ENCODE measurements at places on chromosomes 7 and 10.

DNA sequence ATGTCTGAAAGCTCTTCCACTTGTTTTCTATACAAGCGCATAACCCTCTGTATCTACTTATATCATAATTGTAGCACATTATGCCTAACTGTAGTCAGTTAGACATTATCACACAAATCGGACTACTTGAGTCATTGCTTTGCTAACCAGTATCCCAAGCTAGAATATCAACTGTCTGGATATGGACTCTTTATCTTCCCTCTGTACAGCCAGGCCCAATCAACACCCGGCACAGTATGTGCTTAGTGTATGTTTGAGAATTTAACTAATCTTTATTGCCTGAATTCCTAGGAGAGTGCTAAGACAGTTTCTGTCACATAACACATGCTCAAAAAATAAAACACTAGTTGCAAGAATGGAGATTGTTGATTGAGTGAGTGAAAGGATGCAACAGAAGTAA lies 211.2 kb downstream of the ARL4A start:
- no peak for DNase-seq

- DNase-seq = no peak
Observed at GRCh38 chr7:43010061-43010460, 77.9 kb downstream of the MRPL32 start.

GRCh38 chr7:23254051-23254681 lies 7.6 kb downstream of the GPNMB start:
- no peak for DNase-seq

GRCh38 chr7:36658335-36659171 lies 65.7 kb downstream of the AOAH start:
- DNase-seq = no peak

DNA sequence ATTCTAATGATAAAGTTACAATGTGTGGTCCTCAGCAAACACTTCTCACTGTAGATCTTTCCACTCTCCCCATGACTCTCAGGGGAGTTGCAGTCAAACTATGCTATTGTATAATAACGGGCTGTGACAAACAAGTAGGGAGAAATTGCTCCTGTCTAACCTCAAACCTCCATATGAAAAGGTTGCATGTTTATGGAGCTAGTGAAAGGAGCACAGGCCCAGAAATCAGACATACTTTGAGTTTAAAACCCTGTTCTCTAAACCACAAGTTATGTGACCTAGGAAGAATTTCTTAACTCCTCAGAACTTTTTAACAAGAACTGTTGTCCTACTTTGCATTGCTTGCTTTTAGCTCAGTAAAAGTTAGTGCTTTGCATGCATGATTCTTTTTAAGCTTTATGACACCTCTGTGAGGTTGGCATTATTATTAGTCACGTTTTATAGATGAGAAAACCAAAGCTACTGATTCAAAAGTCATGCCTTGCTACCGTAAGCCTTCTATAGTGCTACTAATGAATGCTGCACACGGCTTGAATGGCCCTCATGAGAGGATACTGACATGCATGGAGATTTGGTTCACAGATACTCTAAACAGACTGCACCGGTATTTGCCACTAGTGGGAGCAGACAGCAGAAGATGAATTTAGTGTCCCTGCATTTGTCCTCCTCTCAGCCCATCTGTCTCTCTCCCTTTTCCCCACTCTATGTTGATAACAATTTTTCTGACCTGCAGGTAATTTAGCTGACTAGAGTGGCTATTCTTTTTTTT lies 129.5 kb upstream of the PCGF5 start:
- DNase-seq = no peak

DNA sequence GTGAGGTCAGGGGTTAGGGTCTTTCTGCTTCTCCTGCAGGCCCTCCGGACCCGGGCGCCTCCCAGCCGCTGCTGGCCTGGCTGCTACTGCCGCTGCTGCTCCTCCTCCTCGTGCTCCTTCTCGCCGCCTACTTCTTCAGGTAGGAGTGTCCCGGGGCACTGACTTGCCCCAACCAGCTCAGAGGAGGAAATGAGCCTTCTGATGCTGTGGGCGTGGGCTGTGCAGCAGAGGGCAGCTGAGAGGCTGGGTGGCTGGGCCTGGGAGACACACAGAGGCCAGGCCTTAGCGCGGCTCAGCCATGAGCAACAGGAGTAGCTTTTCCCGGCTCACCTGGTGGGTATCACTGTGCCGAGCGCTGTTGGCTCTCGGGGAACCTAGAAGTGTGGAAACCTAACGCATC lies 78.9 kb downstream of the MKI67 start:
- peak; percentile 78 for DNase-seq

DNA sequence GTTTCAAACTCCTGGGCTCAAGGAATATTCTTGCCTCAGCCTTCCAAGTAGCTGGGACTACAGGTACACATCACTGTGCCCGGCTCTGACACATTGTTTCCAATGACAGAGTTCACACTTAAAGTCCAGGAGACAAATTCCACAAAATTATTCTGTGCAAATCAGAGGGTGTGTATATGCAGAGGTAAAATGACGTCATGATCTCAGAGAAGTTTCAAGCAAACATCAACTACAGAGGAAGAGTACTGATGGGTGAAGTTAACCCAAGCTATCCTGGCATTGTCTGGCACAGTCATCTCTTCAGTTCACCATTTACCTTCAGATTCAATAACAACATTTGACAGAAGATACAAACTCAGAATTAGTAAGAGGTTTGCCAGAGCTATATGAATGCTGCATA lies 388.9 kb downstream of the HPSE2 start:
- no peak for DNase-seq

DNA sequence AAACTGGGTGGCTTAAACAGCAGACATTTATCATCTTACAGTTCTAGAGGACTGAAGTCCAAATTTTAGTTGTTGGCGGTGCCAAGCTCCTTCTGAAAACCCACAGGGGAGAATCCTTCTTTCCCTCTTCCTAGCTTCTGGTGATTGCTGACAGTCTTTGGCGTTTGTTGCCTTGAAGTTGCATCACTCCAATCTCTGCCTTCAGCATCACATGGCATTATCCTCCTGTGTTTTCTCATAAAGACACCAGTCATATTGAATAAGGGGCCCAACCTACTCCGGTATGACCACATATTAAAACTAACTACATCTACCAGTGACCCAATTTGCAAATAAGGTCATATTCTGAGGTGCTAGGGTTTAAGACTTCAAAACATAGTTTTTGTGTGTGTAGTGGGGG lies 472.1 kb upstream of the IGFBP3 start:
- DNase-seq = no peak

DNA sequence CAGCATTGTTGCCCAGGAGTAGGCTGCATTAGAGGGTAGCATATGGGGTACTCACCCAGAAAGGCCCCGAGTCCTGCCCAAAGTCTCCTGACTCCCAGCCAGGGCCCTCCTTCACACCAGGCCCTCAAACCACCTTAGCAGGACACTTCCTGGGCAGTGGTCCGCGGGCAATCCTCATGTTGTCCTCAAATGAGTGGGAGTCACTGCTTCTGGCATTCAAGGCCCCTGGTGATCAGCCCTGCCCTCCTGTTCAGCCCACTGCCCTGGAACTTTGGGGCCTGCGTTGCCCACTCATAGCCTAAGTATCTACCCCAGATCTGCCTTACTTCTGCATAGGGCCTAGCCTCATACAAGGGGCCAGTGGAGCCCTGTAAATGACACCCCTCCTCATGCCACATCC lies 70.9 kb upstream of the PRLHR start:
- DNase-seq = no peak

DNA sequence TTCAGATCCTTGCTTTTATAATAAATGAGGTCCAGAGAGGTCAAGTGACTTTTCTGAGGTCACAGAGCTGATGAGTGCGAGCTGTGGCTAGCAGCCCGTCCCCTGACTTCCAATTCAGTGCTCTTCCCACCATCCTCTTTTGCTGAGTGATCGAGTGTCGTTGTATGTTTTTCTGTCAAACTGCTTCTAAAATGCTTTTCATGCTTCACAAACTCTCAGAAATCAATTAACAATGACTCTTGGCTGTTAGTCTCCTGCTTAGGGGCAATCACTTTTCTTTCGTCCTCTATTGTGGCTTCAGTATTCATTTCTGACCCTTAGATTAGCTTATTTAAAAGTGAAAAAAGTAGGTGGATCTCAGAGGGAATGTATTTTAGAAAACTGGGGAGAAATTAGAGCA lies 423.7 kb downstream of the DPP6 start:
- no peak for DNase-seq

- no peak for DNase-seq
Observed at GRCh38 chr7:131354390-131354789, 26.7 kb downstream of the MKLN1 start.

- peak; percentile 25 for DNase-seq
Observed at GRCh38 chr7:43584195-43584586, 1.3 kb downstream of the STK17A start.

DNA sequence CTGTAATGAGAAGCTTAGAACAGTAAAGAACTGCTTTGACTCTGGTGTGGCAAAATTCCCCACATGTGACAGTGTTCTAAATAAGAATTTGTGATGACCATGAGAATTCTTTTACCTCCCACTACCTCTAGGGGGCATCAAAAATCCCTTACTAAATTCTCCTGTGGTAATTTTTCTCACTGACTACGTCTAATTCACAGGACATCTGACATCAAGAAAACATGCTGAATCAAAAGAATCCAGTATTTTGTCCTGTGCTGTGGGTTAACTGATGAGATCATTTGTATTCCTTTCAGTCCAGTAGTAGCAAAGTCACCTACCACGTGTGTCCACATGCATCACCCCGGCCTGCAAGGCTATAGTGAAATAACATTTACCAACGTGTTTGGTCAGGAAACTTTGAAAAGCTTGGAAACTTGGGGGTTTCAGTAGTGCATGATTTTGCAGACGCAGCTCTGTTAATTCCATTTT lies 103.8 kb downstream of the ATE1 start:
- DNase-seq = no peak

DNA sequence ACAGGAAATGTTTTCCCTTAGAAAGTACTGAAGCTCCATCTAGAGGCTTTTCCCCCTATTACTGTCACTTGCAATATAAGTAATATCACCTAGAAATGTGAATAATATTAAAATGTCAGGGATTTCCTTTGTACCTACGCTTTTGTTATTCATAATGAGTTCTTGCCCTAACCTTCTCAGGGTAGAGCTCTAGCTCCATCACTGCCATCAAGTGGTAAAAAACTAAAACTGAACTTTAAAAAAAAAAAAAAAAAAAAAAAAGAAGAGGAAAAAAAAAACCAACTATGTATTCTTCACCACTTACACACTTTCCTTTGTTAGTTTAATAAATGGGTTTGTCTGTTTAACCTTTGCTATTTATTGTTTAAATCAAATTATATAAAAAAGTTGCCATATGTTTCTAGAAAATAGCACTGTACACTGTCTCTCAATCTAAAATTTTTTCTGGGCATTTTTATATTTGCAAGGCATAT lies 49.9 kb downstream of the DNAJC1 start:
- DNase-seq = no peak

DNA sequence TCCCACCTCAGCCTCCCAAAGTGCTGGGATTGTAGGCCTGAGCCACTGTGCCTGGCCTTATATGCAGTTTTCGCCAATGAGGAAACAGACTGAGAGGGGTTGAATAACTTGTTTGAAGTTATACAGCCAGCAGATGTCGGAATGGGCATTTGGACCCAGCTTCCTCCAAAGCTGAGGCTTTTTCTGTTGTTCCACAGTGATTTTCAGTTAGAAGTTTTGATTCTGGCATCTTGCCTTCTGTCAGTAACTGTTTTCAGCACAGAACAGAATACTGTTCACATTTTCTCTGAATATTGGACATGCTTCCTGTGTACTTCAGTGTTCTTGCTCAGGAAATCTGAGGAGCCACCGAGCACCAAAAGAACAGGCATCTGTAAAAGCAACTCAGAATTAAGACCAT lies 287.2 kb downstream of the CAMK1D start:
- DNase-seq = no peak

- no peak for DNase-seq
Observed at GRCh38 chr7:74027683-74028320, at the start of gene ELN. TSS of gene ELN (plus strand) at chr7:74028173. CDS start at chr7:74028188, 15 bp downstream.

DNA sequence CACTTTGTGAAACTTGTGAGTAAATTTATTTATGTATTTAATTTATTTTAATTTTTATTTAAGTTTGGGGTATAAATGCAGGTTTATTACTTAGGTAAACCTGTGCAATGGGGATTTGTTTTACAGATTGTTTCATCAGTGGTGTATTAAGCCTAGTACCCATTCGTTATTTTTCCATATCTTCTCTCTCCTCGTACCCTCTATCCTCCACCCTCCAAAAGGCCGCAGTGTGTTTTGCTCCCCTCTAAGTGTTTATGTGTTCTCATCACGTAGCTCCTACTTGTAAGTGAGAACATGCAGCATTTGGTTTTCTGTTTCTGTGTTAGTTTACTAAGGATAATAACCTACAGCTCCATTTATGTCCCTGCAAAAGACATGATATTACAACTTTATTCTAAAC lies 145.4 kb upstream of the SMIM30 start:
- DNase-seq = no peak

GRCh38 chr10:100524206-100524605 lies 4.5 kb upstream of the SEC31B start:
- DNase-seq = no peak

DNA sequence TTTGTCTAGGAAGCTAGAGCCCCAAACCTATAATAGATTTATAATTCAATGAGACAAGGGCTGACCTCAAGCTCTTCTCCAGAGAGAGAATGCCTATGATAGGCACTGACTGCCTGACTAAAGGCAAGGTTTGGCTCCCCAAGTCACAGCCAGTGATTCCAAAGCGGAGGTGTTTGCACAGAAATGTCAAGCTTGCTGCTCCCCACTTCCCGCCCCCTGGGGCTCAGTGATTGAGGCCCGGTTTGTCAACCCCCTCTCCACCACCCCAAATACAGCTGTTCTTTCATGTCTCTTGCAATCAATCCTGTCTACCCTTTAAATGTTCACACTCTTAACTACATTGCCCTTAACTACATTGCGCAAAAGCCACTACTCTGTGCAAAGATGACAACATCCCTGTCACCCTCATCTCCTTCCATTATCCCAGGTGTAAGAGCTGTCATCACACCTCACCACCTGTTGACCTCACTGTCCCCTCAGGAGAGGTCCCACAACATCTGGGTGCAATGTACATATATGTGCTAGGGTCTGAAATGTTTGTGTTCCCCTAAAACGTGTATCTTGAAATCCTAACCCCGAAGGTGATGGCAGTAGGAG lies 58.0 kb downstream of the NUDCD3 start:
- DNase-seq = no peak

- no peak for DNase-seq
Observed at GRCh38 chr10:18222866-18223265, 82.6 kb downstream of the CACNB2 start.

GRCh38 chr7:102897211-102897631 lies 15.6 kb upstream of the LRRC17 start:
- DNase-seq = no peak

- no peak for DNase-seq
Observed at GRCh38 chr10:121462281-121462680, 136.0 kb downstream of the FGFR2 start.
